ENCODE measurements at places on chromosomes 1 and 21.

DNA sequence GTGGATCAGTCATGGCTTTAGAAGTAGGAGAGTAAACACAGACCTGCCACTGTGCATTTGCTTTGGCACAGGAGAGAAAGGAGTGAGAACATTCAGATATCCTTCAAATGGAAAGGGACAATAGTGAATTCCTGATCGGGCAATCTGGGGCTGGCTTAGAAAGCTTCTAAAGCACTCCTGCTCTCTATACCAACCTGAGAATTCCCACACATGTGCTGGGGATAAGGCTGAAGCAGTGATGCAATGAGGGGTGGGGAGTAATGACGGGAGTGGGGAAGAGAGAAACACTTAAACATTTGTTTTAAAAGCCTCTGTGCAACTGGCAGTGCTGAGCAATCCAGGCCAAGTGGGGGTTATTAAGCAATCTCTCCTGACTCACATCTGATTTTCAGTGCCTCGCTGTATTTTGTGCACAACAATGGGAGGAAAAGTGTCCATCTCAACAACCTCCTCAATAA is 108.8 kb downstream of the KIAA0319L start:
- DNase-seq: no peak

- no peak for DNase-seq
Measured at GRCh38 chr1:173628888-173629287, 6.2 kb upstream of the TEX50 start.

DNA sequence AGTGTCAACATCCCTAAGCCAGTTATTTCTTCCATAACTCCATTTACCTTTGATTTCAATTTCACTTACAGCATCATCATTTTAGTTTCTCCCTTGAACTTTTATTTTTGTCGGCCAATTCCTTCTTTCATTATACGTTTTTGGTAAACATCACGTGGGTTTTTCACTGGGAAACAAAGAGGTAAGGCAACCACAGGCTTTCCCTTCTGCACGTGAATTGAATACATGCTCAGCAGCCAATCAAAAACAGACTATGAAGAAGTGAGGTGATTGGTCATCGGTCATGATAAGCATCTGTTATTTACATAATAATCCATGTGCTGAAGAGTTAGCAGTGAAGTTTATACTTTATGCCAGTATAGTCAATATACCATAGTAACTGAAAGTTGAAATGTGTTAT is 98.7 kb downstream of the NCAM2 start:
- no peak for DNase-seq

DNA sequence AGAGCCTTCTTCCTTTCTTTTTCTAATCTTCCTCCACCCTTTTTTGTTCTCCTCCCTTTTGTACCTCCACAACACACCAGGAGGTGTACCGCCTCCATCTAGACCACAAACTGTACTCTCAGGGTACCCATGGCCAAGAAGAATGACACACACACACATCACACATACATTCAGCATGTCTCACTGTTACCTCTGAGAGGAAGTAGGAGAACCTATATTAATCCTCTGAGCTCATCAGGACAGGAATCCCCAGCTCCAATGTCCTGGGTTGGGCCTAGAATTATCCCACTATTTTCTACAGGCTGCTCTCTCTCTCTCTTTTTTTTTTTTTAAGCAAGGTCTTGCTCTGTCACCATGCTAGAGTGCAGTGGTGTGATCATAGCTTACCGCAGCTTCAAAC is 36.7 kb downstream of the ATP2B4 start:
- DNase-seq: no peak

- DNase-seq: no peak
Measured at GRCh38 chr1:1065265-1065939, 8.7 kb downstream of the RNF223 start.

GRCh38 chr1:56424744-56425493 is 154.4 kb downstream of the PLPP3 start:
- no peak for DNase-seq

DNA sequence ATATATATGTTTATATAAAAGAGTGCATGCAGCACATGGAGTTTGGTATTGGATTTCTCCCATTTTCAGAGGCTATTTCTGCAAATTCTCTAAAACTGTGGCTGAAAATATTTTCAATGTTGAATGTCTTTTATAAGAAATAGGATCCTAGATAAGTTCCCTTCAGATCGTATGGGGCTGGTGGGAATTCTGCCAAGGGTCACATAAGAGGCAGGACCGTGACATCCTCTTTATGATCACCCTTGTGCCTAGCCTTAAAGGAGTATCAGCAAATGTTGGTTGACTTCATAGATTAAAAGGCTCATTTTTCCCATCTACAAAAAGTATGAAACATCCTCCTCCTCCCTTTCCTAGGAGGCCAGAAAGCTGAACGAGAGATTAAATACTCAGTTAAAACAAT is 1.3 kb upstream of the IFNAR2 start:
- no peak for DNase-seq

DNA sequence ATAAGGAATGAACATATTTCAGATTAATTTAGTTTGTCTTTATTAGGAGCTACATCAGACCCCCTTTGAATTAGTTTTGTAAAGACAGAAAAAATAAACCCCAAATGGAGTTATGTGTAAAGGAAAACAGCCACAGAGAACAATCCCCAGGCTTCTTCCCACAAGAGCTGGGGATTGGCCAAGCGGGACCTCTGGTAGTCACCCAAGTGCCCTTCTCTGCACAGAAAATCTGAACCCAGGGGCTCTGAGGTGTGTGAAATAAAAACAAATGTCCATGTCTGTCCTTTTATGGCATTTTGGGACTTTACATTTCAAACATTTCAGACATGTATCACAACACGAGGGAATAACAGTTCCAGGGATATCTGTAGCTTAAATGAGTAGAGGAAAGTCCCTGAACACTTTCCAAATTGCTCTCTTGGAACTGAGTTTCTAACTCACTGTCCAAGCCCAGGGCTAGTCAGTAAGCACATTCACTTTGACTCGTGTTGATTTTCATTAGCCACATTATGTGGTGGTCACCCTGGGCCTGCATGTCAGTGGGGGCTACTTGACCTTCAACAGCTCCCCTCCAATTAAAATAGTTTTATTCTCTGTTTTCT is 22.5 kb downstream of the DPT start:
- no peak for DNase-seq

DNA sequence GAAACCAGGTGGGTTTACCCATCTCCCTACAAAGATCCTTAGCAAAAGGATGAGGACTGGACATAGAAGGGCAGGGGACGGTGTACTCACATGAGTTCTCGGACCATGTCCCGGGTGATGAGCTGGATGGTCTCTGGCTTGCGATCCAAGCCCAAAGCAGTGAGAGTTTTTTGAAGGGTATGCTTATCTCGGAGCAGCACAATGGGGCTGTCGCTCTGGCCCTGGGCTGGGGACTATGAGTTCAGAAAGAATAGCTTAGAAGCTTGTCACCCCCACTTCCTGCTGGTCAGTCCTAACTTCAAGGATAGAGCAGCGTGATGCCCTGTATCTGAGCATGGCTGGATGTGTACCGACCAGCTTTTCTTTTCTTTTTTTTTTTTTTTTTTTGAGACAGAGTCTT is 9.6 kb downstream of the CFAP45 start:
- DNase-seq: no peak

- no peak for DNase-seq
Measured at GRCh38 chr1:182927693-182928433, 25.1 kb downstream of the SHCBP1L start.

GRCh38 chr1:90989990-90990389 is 31.8 kb downstream of the ZNF644 start:
- DNase-seq: no peak

GRCh38 chr1:53309802-53310201 is 18.1 kb downstream of the LRP8 start:
- DNase-seq: no peak

GRCh38 chr1:52033190-52034049 is at the start of gene KTI12:
TSS of gene KTI12 (minus strand) at chr1:52033810. CDS start at chr1:52033761, 49 bp downstream.
- peak; percentile 80 for DNase-seq

- no peak for DNase-seq
Measured at GRCh38 chr1:183730107-183730724, 74.7 kb upstream of the RGL1 start.

DNA sequence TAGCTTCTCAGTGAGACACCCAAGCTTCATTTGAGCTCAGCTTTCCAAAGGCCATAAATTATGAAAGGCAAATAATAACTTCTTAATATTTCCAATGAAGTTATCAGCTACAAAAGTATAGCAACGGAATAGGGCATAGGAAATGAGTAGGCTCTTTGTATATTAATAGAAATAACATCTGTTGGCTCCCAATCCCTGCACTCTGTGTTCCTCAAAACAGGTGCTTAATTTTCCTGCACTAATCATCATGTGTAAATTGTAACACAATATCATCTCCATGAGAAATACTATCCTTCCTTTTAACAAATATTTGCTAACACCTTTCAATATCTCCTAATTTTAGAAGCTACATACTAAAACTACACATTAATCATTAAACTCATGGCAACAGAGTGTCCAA is 19.2 kb upstream of the IFI44L start:
- DNase-seq: no peak

DNA sequence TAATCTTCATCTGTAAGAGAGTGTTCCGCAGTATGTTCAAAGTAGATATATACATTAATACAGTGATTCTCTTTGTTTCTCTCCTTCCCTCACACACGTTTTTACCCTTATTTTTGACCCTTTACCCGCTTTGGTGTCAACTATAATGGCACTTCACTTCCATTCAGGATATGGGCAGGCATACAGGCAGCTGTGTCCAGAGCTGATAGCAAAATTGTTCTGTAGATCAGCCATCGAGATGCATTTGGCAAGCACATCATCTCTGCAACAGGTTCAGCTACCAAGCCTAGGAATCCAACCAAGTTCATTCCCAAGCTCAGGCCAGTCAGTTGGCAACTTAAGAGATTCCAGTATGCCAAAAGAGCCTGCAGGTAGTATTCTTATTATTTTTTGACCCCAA is 74.8 kb downstream of the FNBP1L start:
- no peak for DNase-seq

GRCh38 chr1:171901245-171901644 is 59.9 kb downstream of the DNM3 start:
- no peak for DNase-seq

- DNase-seq: no peak
Measured at GRCh38 chr1:223242971-223243370, 99.9 kb upstream of the TLR5 start.

GRCh38 chr1:43545339-43545694 is 14.6 kb downstream of the PTPRF start:
- no peak for DNase-seq

DNA sequence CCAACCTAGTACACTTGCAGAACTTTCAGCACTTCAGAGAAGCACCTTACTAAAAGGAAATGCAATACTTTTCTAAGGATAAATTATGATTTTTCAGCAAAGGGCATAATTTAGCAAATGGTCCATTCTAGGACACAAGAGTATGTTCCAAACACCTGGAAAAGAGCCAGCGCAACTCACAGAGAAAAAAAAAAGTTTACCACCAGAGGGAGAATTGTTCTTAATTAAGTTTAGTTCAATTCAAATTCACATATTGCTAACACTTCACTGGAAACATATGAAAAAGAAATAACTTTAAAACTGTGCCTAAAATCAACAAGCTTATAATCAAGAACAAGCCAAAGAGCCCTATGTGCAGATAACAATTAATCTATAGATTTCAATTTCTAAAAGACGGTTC is 338.1 kb downstream of the SEC16B start:
- DNase-seq: no peak

DNA sequence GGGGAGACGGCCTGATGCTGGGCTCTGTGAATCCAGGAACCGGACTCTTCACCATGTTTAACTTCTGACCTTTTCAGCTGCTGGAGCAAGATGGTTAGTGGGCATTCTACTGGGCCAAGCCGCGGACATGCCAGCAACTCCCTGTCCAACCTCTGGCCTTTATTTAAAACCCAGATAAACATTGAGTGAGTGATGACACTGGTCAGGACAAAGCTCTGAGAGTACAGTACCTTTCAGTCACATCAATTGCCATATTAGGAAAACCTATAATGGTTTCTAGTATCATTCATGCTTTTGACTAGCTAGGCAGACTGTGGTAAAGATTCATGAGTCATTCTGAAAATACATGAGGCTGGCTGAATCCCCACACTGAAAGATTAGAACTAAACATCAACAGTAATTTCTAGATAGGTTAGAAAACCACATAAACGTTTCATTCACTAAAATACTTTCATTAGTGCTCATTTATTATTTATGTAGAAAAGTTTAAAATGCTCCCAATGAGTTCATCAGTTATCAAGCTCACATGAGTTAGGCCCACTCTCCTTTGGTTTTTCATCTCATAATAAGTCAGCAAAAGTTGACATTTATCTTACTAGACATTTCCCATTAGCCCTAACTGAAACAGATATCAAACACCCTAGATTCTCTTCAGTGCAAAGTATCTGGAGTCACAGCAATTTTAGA is 7.1 kb upstream of the ACTA1 start:
- DNase-seq: no peak

- DNase-seq: peak; percentile 24
Measured at GRCh38 chr1:172638885-172639831, 19.7 kb upstream of the FASLG start.

- DNase-seq: no peak
Measured at GRCh38 chr1:218459878-218460711, 115.0 kb downstream of the TGFB2 start.

GRCh38 chr1:24349891-24350290 is 30.7 kb downstream of the GRHL3 start:
- no peak for DNase-seq

DNA sequence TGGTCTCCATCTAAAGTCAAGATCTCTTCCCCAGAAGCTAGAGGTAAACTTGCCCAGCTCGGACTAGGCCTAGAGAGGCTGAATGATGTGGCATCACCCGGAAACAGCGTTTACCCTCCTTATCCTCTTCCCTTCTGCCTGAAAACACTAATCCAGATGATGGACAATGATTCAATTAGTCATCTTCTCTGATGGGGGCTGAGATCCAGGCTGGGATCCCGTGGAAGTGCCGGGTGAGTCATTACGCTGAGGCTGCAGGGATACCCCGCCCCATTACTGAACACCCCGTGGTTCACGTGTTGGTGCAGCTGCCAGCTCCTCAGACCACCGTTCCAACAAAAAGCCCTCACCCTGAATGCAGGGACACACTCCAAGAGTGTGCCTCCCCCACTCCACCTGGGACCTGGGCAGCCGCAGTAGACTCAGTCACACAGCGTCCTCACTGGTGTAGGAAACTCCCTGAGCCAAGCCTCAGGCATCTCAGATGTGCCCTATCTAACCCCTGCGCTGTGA is 2.0 kb downstream of the S100A6 start:
- no peak for DNase-seq

DNA sequence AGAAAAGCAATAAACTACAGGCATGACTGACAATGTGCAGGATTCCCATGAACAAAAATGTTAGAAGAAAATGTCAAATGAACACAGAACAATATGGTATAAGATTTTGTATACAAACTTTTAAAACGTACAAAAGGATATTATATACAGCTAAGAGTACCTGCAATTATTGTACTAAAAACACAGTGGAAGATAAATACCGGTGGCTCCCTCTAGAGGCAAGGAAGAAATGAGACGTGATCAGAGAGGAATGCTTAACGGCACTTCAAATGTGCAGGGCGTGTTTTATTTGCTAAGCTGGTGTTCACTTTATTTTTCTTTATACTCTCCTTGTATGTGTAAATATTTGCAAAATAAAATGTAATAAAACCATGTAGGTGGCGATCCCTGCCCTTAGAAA is 191.8 kb upstream of the SAMSN1 start:
- peak; percentile 2 for DNase-seq

All from activated T-helper 1 cell treated with anti-CD3 and anti-CD28 coated beads, Interleukin-2, amount 50 U/mL, for 16 hours (primary cell).